Skeletal muscle tissue (tissue), 5 donors: ENCODE measurements at places on chromosomes 13 and 19. TPM values are rescaled to one million over a fixed set of nuclear protein-coding genes. Genes with fewer than 3 reads are reported as not detected.

Gene ZNF492
- total RNA-seq = 1.0 TPM

Gene CLDND2
- not detected for total RNA-seq

Gene PSG1
- total RNA-seq = not detected

Gene ZNF541
- total RNA-seq = not detected

Gene PRR22
- total RNA-seq = not detected

Gene SLC25A41
- total RNA-seq = 0.52 TPM

Gene USHBP1
- total RNA-seq = 2.1 TPM

Gene LILRB1
- total RNA-seq = 1.0 TPM

Gene ZNF345
- total RNA-seq = 3.7 TPM

Gene FAM98C
- total RNA-seq = 4.7 TPM

Gene NKG7
- total RNA-seq = not detected

Gene PLPP2
- 1.0 TPM for total RNA-seq

Gene SMIM44
- not detected for total RNA-seq

Gene TEX30
- total RNA-seq = 4.7 TPM

Gene ADPRHL1
- total RNA-seq = 124 TPM

Gene OLFM4
- 3.1 TPM for total RNA-seq

Gene TNNI3
- 4.7 TPM for total RNA-seq

Gene KLK14
- not detected for total RNA-seq

Gene ZNF550
- total RNA-seq = 6.3 TPM
